Neural cell (in vitro differentiated cells): ENCODE measurements at places on chromosomes 12 and 14. TPM values are rescaled to one million over a fixed set of nuclear protein-coding genes. Genes with fewer than 3 reads are reported as not detected.

The DHRS2 gene
- polyA plus RNA-seq: 1.3 and 2.1 TPM in 2 replicates

The SOAT2 gene
- polyA plus RNA-seq: not detected in 2 replicates

The AQP6 gene
- polyA plus RNA-seq: not detected in 2 replicates

The NABP2 gene
- polyA plus RNA-seq: 54.3 and 79.1 TPM in 2 replicates

The ANO4 gene
- polyA plus RNA-seq: 10.1 and 11.1 TPM in 2 replicates

The RPL10L gene
- not detected in 2 replicates for polyA plus RNA-seq

The NPAS3 gene
- 0.64 and 1.3 TPM in 2 replicates for polyA plus RNA-seq
